T-helper 1 cell (primary cell): ENCODE measurements at places on chromosomes 4 and X.

DNA sequence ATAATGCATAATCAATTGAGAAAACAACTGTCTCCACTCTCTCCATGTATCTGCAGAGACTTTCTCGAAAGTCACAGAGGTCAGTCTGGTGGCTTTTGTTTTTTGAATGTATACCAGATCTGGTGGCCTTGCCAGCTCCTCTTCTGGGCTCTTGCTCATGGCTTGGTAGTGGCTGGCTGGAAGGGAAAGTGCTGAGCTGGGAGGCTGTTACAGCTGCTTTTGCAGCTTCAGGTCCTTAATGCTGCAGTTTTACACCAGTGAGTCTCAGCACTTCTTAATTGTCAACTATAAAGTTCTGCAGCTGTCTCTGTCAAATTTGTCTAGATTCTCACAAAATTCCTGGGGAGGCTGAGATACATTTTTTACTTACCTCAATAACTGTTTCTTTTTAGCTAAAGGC, 390.0 kb downstream of the GRXCR1 start:
- DNase-seq, result no peak

DNA sequence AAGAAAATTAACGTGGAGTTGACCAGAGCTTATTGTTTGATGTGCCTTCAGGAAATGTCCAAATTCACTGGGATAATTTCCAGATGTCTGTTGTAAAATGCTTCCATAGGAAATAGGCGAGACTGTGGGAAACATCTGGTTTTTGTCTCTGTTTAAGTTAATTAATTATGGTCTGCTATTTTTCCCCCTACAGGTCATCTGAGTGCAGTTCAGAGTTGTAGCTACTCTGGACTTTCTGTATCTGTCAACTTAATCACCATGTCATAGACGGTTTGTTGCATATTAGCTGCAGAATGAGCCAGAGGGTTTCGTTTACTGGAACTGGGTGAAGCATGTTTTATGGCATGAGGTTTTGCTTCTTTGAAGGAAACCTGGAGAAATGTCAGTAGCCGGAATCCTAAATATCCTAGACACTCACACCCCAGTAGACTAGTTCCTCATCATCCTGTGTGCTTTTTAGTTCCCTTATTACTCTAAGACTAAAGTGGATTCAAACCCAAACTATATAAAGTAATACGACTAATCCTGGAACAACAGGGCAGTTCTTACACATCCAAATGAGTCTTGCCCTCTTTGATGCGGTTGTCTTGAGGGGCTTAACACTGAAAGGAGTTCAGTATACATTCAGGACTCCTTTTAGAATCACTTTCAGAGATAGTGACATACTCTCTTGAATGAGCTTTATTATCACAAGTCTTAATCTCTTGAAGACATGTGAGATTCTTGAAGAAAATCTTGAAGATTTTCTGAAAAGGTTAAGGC, 62.5 kb downstream of the PPEF1 start:
- no peak for DNase-seq

- no peak for DNase-seq
Observed at GRCh38 chrX:124328765-124329164, 3.7 kb upstream of the TEX13D start.

- no peak for DNase-seq
Observed at GRCh38 chr4:138952411-138952810, 63.2 kb upstream of the NOCT start.

DNA sequence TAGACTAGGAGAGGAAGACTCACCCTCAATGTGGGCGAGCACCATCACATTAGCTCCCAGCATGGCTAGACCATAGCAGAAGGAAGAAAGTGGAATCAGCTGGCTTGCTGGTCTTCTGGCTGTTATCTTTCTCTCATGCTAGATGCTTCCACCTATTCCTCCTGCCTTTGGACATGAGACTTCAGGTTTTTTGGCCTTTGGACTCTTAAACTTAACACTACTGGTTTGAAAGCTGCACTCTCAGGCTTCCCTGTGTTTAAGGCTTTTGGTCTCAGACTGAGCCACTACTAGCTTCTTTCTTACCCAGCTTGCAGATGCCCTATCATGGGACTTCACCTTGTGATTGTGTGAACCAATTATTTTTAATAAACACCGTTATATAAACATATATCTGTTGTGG, 39.0 kb upstream of the UGT2B4 start:
- DNase-seq, result no peak

GRCh38 chr4:53994382-53995102, 69.9 kb downstream of the CHIC2 start:
- no peak for DNase-seq

GRCh38 chr4:187380181-187380581, 615.4 kb upstream of the ZFP42 start:
- no peak for DNase-seq
